ENCODE measurements at places on chromosomes 6 and 20. TPM values are rescaled to one million over a fixed set of nuclear protein-coding genes. Genes with fewer than 3 reads are reported as not detected.

The ELOVL2 gene
- polyA plus RNA-seq: not detected

The ZFP57 gene
- polyA plus RNA-seq: 0.03 TPM

The CCN6 gene
- not detected for polyA plus RNA-seq

The TTBK1 gene
- under 0.01 TPM for polyA plus RNA-seq

The SEL1L2 gene
- not detected for polyA plus RNA-seq

The BTN3A1 gene
- 5.5 TPM for polyA plus RNA-seq

The IP6K3 gene
- polyA plus RNA-seq: 0.46 TPM

The EMILIN3 gene
- polyA plus RNA-seq: not detected

The PLAGL2 gene
- 12.5 TPM for polyA plus RNA-seq

The DOK5 gene
- 0.32 TPM for polyA plus RNA-seq

The C6orf15 gene
- not detected for polyA plus RNA-seq

The PDYN gene
- polyA plus RNA-seq: not detected

The RAB44 gene
- polyA plus RNA-seq: 0.10 TPM

The EGFL8 gene
- polyA plus RNA-seq: 13.8 TPM

The CALHM4 gene
- polyA plus RNA-seq: not detected

The NOTCH4 gene
- polyA plus RNA-seq: 9.9 TPM

The FABP7 gene
- polyA plus RNA-seq: not detected

The TCP11 gene
- polyA plus RNA-seq: not detected

The ADGRG6 gene
- 1.2 TPM for polyA plus RNA-seq

The EYA2 gene
- polyA plus RNA-seq: 6.1 TPM

The TRIM40 gene
- polyA plus RNA-seq: 18.9 TPM

The TCF15 gene
- polyA plus RNA-seq: not detected

The VWA7 gene
- polyA plus RNA-seq: 6.0 TPM

The ZNF334 gene
- polyA plus RNA-seq: 2.4 TPM

The HLA-DRB5 gene
- 13.6 TPM for polyA plus RNA-seq

The BMP6 gene
- polyA plus RNA-seq: not detected

The CGA gene
- polyA plus RNA-seq: not detected

The HLA-DMB gene
- 13.2 TPM for polyA plus RNA-seq

The WDR27 gene
- polyA plus RNA-seq: 1.6 TPM

The PTCRA gene
- polyA plus RNA-seq: 0.23 TPM

The SLC12A5 gene
- polyA plus RNA-seq: not detected

The HS3ST5 gene
- polyA plus RNA-seq: 0.36 TPM

The TBXT gene
- not detected for polyA plus RNA-seq

The ENPP3 gene
- 5.9 TPM for polyA plus RNA-seq

The SNX14 gene
- polyA plus RNA-seq: 61.1 TPM

The CTNNBL1 gene
- 34.8 TPM for polyA plus RNA-seq

The BMP5 gene
- 2.4 TPM for polyA plus RNA-seq

The CFAP61 gene
- polyA plus RNA-seq: 0.15 TPM

The TNFRSF6B gene
- 186 TPM for polyA plus RNA-seq

Data from sigmoid colon (tissue), 7 donors.